NCI-H2029 (cell line): ENCODE measurements at places on chromosomes 6 and 20.

DNA sequence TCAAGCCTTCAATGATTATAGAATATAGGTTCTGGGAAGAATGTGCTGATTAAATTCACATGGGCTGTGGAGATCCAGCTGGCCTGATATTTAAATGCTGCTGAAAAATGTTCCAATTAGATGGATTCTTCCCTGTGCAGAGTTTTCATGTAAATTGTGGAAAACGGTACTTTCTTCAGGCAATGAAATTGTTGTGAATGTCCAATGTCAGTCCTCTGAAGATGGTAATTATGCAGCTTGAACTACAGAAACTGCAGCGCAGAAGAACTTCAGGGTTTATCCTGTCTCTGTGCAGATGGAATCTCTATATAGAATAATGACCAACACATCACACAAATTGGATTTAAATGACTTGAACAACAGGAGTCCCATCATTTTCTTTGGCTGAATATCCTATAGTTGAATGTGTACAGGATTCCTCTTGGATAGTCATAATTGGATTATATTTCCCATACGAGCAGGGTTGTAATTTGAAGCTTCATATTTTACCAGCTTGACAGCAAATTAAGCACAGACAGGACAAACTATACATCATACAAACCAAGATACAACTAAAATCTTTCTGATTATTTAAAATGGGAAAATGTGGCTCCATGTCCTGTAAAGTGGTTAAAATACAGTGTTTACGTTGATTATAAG lies 82.3 kb downstream of the CAP2 start:
- no peak for DNase-seq

DNA sequence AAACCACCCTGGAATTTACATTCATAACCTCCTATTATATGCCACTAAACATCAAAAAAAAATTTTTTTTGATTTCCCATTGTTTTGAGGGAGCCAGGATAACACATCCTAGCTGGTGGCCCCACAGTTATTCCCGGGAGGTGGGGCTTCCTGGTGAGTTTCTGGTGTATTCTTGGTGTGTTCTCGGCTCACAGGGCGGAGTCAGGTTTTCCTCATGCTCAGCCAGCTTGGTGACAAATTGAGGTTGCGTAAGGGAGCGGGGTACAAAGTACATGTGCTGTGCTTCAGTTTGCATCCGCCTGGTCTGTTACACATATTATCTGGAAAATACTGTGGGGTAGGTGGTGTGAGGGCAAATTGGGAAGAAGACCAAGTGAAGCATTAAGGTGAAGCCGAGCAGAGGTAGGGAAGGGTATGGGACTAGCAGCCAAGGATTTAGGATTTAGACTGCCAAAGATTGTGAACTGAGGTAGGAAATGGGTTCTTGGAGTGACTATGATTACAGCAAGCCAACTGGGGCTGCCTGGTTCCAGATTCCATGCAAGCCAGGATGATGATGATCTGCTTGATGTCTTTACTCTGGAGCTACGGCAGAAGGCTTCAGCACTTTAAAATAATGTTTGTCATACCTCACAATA lies 46.2 kb upstream of the EEF1A1 start:
- no peak for DNase-seq

- no peak for DNase-seq
Observed at GRCh38 chr20:45913116-45913515, 1.2 kb upstream of the PLTP start.

GRCh38 chr20:43302936-43303335 lies 113.2 kb upstream of the PTPRT start:
- DNase-seq, result no peak

- DNase-seq, result no peak
Observed at GRCh38 chr20:43538878-43539700, 19.7 kb upstream of the SGK2 start.

GRCh38 chr6:9610620-9611415 lies 804.1 kb downstream of the TFAP2A start:
- DNase-seq, result no peak

DNA sequence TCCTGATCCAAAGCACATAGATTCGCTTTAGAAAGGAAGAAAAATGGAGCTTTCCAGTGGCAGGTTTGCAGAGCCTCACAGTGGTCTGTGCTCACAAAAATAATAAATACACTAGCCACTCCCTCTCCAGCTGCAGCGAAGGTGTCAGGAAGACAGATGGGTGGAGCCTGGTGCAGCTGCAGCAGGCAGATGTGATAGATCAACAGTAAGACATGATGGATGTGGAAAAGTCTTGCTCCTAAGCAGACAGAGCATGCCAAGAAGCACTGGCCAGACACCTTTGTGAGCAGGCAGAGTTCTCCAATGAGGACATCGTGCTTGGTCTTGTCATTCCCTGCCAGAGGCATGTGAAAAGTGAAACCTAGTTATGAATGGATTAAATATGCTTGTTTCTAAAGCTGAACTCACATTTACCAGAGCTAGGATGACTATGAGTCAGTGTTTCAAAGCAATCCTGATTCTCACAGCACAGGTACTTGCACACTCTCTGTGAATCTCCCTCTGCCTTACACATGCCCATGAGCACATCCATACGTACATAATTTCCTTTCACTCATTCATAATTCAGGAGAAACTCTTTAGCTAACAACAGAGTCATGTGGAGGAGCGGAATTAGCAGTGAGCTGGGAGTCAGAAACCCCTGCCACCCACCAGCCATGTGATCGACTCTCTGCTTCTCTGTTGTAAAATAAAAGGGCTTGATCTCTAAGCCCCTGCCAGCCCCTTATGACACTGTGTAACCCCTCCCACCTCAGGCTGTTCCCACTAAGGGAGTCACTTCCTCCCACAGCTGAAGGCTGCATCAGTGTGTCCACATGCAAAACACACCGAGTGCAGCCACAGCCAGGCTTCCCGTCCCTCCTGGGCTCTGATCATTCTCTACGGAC lies 111.2 kb downstream of the SCML4 start:
- DNase-seq, result no peak

DNA sequence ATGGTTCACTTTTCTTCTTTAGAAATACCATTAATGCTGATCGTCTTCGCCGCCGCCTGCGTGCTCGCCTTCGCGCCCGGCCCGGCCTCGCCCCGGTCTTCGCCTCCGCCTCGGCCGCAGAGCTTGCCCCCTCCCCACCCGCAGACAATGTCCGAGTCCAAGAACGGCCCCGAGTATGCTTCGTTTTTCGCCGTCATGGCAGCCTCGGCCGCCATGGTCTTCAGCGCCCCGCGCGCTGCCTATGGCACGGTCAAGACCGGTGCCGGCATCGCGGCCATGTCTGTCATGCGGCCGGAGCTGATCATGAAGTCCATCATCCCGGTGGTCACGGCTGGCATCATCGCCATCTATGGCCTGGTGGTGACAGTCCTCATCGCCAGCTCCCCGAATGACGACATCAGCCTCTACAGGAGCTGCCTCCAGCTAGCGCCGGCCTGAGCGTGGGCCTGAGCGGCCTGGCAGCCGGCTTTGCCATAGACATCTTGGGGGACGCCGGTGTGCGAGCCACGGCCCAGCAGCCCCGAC lies 4.8 kb upstream of the PRPH2 start:
- DNase-seq, result peak; percentile 46

DNA sequence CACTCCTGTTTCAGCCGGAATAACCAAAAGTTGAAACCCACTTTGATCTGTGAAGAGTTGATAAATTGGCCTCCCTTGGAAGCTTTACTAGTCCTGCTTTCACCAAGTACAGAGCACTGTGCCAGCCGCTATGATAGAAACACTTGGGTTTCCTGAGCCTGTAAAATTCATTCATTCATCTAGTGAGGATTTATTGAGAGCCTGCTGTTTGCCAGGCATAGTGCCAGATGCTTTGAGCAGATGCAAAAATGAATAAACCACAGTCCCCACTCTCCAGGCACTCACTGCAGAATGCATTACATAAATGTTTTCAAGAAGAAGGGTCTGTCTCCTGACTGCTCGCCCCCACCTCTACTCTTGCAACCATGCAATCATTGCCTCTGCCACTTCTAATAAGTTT lies 25.3 kb upstream of the TMEM217 start:
- no peak for DNase-seq

- no peak for DNase-seq
Observed at GRCh38 chr6:163651426-163651825, 236.9 kb downstream of the QKI start.

GRCh38 chr20:14406495-14406894 lies 69.1 kb upstream of the FLRT3 start:
- no peak for DNase-seq

GRCh38 chr20:1882026-1882425 lies 13.2 kb upstream of the SIRPA start:
- DNase-seq, result no peak

DNA sequence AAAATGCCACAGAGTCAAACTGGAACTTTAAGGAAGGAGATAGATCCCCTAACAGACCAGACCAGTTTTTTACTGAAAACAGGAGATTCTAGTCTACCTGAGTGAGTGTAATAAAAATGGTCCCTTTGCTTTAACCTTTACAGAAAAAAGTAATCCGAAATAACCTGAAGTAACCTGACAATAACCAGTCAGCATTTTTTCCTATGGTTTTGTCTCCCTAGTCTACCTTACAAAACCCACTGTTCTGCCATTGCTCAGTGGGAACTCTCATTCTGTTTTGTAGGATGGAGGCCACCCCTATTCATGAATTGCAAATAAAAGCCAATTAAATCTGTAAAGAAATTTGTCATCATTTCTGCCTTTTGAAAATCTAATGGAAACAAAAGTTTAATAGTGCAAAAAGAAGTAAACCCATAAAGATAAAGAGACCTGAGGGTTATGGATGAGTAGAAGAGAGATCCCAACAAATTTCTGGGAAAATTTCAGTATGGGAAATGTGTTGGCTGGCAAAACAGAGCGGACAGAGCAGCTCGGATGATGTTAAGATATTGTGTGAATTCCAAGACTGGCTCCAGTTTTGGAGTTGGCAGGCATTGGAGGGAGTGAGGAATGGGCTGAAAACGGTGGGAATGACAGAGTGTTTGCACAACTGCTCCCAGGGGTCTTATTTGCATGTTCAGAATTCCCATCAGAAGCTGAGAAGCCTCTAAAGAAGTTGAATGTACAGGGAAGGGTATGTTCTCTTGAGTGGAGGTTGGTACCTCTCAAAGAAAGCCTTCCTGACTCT lies 104.7 kb upstream of the RALGAPA2 start:
- no peak for DNase-seq

DNA sequence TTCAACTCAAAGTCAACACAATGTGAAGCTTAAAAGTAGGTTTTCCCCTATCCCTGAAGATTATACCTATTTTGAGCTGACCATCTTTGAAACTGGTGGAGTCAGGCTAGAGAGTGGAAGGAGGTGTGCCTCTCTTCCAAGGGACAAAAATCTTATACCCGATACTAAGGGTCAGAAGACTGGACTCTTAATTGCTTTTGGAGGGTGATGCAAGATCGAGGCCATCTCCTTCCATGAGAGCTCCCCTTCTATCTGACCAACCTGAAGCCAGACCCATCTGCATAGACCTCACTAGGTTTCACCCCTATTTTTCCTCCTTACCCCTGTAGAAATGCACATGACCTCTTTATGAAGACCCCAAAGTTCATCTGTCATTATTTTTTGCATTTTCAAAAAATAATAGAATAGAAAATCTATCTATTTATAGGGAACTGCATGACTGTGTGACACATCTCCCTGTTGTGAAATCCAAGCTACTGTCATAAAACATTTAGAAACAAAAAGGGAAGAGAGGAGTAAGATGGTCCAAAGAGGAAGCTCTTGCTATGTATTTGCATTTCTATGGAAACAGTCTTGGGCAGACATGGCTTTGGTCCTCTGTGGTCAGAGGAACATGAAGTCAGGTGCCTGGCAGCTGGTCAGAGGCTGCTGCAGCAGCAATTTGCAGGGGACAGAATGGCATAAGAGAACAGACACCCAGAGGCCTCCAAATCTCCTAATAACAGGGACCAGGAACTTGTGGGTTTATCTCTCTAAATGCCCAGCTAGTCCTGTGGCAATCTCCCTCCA lies 349.2 kb downstream of the MAFB start:
- no peak for DNase-seq

DNA sequence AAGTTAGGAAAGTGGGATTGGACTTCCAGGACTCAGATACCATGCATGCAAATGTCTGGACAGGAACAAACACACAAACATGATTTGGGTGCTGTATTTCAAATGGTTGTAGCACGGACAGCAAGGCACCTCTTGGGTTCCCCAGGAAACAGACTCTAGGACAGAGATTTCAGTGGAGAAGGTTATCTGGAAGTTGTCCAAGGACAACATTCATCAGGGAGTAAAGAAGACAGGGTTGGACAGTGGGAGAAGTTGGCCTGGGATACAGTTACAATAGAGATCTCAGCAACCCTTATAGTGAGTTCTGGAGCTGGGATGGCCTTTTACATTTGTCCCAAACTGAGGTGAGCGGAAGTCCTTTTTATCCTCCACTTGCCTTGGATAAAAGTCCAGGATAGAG lies 19.8 kb upstream of the TINAG start:
- DNase-seq, result no peak

GRCh38 chr20:57501461-57502335 lies 23.2 kb downstream of the CTCFL start:
- DNase-seq, result no peak

- no peak for DNase-seq
Observed at GRCh38 chr6:94341173-94341572, 921.8 kb upstream of the EPHA7 start.

DNA sequence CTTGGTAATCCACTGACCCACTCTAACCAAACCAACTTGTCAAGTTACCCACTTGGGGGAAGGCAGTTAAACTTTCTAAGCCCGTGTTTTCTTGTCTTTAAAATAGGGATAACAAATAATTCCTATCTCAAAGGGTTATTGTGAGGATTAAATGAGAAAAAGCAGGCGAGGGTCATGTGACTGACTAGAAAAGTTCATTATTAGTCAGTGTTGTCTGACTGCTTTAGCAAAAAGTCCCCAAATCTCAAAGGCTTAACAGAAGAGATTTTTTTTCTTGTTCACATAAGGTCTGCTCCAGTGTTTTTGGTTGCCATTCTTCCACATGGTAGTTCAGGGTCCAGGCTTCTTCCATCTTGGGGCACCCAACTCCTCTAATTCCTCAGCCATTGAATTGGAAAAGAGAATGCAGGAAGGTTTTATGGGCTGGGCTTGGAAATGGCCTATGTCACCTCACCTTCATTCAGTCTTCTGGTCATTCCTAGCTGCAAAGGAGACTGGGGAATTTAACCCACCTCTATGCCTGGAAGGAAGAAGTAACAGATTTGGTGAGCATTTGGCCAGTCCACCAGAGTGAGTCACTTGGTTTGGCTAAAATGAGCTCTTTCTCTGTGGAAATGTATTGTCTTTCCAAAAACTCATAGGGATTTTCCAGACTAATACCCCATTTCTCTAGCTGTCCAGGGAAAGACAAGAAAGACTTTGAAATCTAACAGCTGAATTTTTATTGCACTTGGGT lies 77.0 kb downstream of the CAP2 start:
- no peak for DNase-seq

DNA sequence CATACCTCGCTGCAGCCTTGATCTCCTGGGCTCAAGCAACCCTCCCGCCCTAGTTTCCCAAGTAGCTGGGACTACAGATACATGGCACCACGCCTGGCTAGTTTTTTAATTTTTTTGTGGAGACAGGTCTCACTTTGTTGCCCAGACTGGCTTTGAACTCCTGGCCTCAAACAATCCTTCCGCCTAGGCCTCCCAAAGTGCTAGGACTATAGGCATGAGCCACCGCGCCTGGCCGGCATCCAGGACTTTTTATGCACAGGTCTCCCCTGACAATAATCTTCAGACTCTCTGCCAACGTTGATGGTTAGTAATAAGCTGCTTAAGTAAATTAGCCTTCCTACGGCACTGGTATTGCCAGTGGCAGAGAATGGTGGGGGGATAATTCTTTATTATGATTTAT lies 110.5 kb upstream of the MTHFD1L start:
- no peak for DNase-seq
